Fibroblast of lung (primary cell): ENCODE measurements at places on chromosomes 5 and 9. TPM values are rescaled to one million over a fixed set of nuclear protein-coding genes. Genes with fewer than 3 reads are reported as not detected.

FOXD4L4 gene
- 0.26 TPM in 1 of 2 replicates, not detected in the other for total RNA-seq

SLCO4C1 gene
- total RNA-seq, result under 0.01 TPM in 1 of 2 replicates, not detected in the other

IFNK gene
- not detected in 2 replicates for total RNA-seq

TTC39B gene
- total RNA-seq, result 12.1 and 16.8 TPM in 2 replicates

PCDH1 gene
- 0.66 and 2.3 TPM in 2 replicates for total RNA-seq

GFI1B gene
- under 0.01 TPM in 1 of 2 replicates, not detected in the other for total RNA-seq

HEMGN gene
- total RNA-seq, result not detected in 2 replicates

GABRA1 gene
- not detected in 2 replicates for total RNA-seq

PCDHGC3 gene
- total RNA-seq, result 59.0 and 63.4 TPM in 2 replicates

LOX gene
- 33.4 and 81.9 TPM in 2 replicates for total RNA-seq

PCDHB8 gene
- total RNA-seq, result 0.26 and 1.3 TPM in 2 replicates

C1QTNF2 gene
- total RNA-seq, result 0.77 and 2.3 TPM in 2 replicates

PKD2L2 gene
- 0.26 TPM in 1 of 2 replicates, not detected in the other for total RNA-seq

ELAVL2 gene
- under 0.01 and 0.26 TPM in 2 replicates for total RNA-seq

RAB3C gene
- total RNA-seq, result not detected in 2 replicates

FAM200C gene
- 4.9 and 5.3 TPM in 2 replicates for total RNA-seq

CAMK2A gene
- total RNA-seq, result 0.77 and 2.1 TPM in 2 replicates

ST6GALNAC4 gene
- total RNA-seq, result 28.1 and 32.6 TPM in 2 replicates

SLC4A9 gene
- not detected in 2 replicates for total RNA-seq

EGFL7 gene
- total RNA-seq, result 6.2 and 7.9 TPM in 2 replicates

ASPN gene
- 10.4 and 10.5 TPM in 2 replicates for total RNA-seq

SOWAHA gene
- 0.17 and 0.26 TPM in 2 replicates for total RNA-seq
